ENCODE measurements at places on chromosomes 5 and 9.

- no peak for DNase-seq
These were observed 145.5 kb upstream of the PCA3 start for GRCh38 chr9:76618762-76619161.

GRCh38 chr9:134776080-134776796, 104.4 kb upstream of the FCN2 start:
- peak; percentile 36 for DNase-seq

DNA sequence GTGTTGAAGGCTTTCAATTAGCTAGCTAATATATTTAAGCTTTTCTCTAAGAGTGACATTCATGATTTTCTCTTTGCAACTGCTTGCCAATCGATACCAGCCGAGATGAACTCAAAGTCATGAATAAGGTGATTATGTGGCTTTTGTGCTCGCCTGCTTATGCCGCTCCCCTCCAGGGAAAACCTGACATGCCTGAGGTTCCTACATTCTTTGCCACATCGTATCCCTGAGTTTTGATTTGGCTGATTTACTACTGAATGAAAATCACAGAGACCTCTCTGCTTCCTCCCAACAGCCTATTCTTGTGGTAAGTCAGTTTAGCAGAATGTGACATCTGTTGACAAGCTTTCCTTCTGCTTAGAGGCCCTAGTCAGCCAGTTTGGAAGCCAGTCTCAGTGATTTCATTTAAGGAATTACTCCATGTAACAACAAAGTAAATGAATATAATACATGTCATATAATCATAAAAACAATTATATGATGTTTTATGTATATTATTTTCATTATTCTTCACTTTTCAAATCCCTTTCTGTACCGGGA, 513.4 kb downstream of the CSNK1G3 start:
- DNase-seq = no peak

GRCh38 chr5:5793242-5794117, 371.0 kb downstream of the ICE1 start:
- no peak for DNase-seq

- no peak for DNase-seq
These were observed 91.4 kb upstream of the PHYKPL start for GRCh38 chr5:178323961-178324360.

DNA sequence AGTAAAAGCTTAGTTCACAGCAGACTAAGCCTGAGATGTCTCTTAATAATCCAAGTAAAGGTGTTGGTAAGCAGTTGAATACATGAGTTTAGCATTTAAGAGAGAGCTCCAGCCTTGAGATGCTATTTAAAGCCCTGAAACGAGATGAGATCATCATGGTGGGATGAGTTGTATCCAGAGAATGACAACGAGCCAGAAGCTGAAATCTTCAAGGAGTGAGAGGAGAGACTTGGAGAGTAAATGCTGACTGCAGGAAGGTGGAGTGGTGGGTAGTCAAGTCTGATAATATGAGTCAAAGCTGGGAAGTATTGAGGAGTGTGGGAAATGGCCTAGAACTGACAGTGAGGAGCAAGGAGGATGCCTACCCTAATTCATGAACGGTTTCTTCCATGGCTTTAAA, 53.7 kb downstream of the PLAC8L1 start:
- DNase-seq = peak; percentile 60

- no peak for DNase-seq
These were observed 169.6 kb downstream of the ADCY2 start for GRCh38 chr5:7565559-7565958.

GRCh38 chr5:105230516-105231157, 1668.0 kb upstream of the NUDT12 start:
- DNase-seq = no peak

DNA sequence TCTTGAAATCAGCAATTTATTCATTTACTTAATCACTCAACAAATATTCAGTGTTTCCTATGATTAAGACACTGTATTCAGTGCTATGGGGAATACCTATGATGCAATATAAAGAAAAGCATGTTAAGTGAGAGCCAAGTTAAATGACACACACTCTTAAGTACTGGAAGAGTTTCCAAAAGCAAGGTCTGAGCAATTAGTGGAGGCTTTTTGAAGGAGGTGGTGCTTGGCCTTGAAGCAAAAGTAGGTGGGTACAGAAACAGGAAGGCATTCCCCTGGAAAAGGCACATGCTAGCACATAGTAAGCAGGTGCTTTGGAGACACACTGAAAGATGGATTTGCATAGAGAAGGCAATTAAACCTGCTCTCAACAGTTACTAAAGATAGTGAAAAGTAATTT, 4.0 kb downstream of the TSLP start:
- DNase-seq = peak; percentile 81
